ENCODE measurements at places on chromosomes 1 and 21. TPM values are rescaled to one million over a fixed set of nuclear protein-coding genes. Genes with fewer than 3 reads are reported as not detected.

- no peak for DNase-seq
These were observed 2.1 kb upstream of the S100A9 start for GRCh38 chr1:153355445-153356071.

GRCh38 chr1:153532181-153532580, 3.6 kb downstream of the S100A6 start:
- no peak for DNase-seq

- peak; percentile 36 for DNase-seq
These were observed 316.0 kb downstream of the LMO4 start for GRCh38 chr1:87644579-87645190.

DNA sequence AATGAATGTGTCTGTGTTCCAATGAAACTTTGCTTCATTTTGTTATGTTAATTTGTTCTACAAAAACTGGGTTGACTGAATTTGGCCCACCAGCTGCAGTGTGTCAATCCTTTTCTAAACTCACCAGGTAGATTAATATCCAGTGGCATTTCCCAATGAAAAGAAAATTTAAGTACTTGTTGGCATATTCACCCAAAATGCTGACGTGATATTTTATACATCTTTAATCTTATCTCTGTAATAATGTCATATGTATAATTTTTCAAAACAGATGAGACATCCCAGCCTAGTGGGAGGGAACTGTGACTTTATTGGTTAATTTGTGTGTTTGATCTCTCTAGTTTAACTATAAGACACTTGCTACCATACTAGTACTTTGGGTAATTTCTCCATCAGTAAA, 8.1 kb downstream of the SELENOF start:
- DNase-seq: no peak

GRCh38 chr1:151718011-151718431, 1.4 kb upstream of the CELF3 start:
- DNase-seq: no peak

DNA sequence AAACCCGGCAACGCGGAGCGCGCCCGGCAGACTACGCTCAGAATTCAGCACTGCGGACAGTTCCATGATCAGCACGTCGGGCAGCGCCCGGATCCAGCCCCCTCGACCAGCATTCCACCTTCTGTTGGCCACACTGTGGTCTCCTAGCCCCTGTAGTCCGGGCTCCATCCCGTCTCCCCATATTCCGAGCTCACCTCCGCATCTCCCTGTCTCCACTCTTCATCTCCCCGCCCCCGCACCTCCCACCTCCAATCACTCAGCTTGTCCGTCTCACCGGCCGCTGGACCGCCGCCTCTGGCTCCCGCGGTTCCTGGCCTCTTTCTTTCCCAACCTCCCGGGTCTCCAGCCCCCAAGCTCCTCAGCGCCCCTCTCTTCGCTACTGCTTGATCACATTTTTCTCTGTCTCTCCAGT, 500 bp downstream of the EPHA10 start:
- DNase-seq: no peak

GRCh38 chr1:200866521-200866920, 6.3 kb upstream of the GPR25 start:
- no peak for DNase-seq

GRCh38 chr1:39675220-39675619, 3.3 kb upstream of the NT5C1A start:
- DNase-seq: no peak

GRCh38 chr1:23977854-23978191, 2.3 kb downstream of the SRSF10 start:
- DNase-seq: no peak

GRCh38 chr1:24257373-24257772, 61.8 kb upstream of the GRHL3 start:
- peak; percentile 87 for DNase-seq

Gene AIM2
- 0.29 TPM for total RNA-seq

Gene BROX
- 36.3 TPM for total RNA-seq

Gene ANGPTL3
- total RNA-seq: not detected

Gene CAPN8
- total RNA-seq: not detected

Data from epithelial cell of proximal tubule (primary cell).